ENCODE measurements at places on chromosomes 6 and 20. TPM values are rescaled to one million over a fixed set of nuclear protein-coding genes. Genes with fewer than 3 reads are reported as not detected.

DNA sequence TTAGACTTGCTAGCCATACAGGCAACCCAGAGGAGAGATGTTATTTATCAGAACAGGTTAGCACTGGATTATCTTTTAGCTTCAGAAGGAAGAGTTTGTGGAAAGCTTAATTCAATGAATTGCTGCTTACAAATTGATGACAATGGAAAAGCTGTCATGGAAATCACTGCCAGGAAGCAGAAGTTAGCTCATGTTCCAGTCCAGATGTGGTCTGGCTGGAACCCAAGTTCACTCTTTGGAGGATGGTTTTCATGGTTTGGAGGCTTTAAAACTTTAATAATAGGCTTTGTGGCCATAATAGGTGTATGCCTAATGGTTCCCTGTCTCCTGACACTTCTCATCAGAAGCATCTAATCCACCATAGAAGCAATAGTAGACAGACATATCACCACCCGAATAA lies 699.0 kb downstream of the PHF3 start:
- H3K27me3 ChIP-seq: no peaks in the 10 kb centered on the region
- no peaks in the 10 kb centered on the region for H3K4me1 ChIP-seq
- no peak for DNase-seq
- no peaks in the 10 kb centered on the region for H3K36me3 ChIP-seq
- no peak overlapping the region for H3K4me3 ChIP-seq

- no peak overlapping the region for H3K27ac ChIP-seq
- H3K36me3 ChIP-seq: no peaks in the 10 kb centered on the region
- H3K27me3 ChIP-seq: peaks cover 5% of the 10 kb centered on the region
- no peak for DNase-seq
Observed at GRCh38 chr20:23133560-23133998, 47.5 kb upstream of the CD93 start.

The FUT9 gene
- not detected for total RNA-seq

The LSM14B gene
- 42.4 TPM for total RNA-seq

Measured in activated CD8-positive, alpha-beta T cell treated with anti-CD3 and anti-CD28 coated beads, Interleukin-2, amount 10 ng/mL, durations not matched to agents 7 days and 5 days (primary cell).